SW480 (cell line): ENCODE measurements at places on chromosomes 13 and 19.

- DNase-seq: peak; percentile 46
Observed at GRCh38 chr19:12834976-12835757, 788 bp upstream of the RTBDN start.

DNA sequence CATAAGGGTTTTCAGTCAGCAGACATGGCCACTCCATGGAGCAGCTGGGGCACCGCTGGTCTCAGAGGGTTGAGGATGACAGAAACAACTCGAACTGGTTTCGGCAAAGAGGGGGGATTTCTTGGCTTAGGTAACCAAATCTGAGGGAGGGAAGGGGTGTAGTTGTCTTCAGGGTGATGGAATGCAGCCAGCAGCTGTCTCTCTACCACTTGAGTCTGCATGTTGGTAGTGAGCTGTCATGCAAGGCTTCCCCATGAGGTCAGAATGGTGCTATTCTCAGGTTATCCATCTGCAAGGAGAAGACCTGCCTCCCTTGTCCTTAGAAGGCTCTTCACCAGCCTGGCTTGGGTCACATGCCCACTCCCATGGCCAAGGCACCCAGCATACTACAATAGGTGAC lies 55.6 kb upstream of the PEG3 start:
- DNase-seq: no peak

GRCh38 chr19:14141041-14141440 lies 4.7 kb upstream of the ASF1B start:
- no peak for DNase-seq

DNA sequence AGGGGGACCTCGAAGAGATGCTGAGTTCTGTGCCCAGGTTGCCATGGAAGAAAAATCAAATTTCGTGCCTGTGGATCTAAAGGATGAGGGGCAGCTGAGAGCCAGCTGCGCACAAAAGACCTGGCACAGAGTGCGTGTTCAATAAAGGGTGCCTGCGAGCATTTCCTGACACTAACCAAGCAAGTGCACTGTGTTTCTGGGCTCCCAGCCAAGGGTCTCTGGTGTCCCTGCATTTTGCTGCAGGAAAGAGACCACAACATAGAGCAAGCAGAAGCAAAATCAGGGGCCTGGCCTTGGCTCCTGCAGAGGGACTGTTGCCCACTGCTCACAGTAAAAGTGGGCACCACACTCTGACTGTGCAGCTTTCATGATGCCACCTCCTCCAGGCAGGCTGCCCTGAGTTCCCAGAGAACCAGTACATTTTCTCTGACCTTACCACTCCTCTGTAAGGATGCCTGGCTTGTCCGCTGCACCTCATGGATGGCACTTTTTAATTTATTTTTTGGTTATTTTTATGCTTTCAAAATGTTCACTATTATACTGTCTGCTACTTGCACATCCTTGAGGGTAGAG lies 70.8 kb upstream of the GPR12 start:
- no peak for DNase-seq

- peak; percentile 67 for DNase-seq
Observed at GRCh38 chr19:28468701-28469459, 744.1 kb downstream of the UQCRFS1 start.

DNA sequence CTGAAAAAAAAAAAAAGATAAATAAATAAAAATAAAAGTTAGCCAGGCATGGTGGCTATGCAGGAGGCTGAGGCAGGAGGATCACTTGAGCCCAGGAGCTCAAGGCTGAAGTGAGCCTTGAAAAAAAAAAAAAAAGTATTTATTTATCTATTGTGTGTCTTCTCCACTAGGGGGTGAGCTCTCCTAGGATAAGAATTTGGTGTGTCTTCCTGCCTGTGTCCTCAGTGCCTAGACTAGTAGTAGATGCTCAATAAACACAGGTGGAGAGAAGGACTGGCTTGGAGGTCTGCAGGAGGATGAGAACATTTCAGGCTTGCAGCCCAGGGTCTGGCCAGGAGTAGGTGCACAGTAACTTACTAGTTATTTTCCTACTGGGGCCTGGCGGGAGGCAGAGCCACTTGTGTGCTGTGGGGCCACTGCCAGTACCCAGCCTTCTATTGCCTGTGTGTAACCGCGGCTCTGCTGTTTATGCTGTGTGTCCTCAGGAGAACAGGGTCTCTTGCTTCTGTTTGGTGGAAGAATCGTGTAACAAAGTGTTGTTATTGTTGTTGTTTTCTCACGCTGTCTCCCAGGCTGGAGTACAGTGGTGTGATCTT lies 5.4 kb downstream of the LMTK3 start:
- DNase-seq: peak; percentile 76

DNA sequence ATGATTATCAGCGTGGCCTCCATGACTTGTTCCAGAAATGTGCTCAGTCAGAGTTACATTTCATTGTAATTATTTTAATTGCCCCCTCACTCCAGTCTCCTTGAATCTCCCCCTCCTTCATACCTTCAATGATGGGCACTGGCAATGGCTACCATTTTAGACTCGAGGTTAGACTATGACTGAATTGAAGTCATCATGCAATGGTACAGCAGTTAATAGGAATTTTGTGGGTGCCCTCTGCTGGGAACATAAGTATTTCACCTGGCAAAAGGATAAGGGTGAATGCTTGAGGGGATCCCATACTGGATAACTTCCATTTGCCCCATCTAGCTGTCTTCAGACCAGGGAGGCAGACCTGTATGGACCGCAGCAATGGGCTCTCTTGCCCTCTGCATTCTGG lies 32.2 kb upstream of the USP12 start:
- DNase-seq: peak; percentile 46

DNA sequence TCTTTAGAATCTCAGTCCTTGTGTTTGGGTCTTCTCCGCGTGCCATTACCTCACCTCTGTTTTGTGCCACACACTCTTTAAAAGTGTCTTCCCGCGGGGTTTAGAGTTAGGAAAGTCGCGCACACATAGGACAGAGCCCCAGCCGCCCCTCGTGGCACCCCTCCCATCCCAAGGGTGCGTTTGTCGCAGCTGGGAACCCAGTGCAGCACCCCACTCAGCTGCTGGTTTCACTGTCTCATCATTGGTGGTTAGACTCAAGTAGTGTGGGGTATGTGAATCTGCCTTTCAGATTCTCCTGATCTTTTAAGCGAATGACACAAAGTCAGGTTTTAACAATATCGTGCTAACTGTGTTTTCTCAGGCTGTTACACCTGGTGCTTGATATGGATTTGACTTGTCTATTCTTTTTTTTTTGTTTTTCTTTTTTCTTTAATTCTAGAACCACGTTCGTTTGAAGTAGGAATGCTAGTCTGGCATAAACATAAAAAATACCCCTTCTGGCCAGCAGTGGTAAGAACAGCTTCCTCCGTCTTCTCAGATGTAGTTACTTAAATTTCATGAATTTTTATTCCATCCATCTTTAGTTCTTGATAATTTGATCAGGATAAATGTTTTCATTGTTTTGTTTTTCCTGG lies 19.5 kb upstream of the NDUFS7 start:
- DNase-seq: no peak

GRCh38 chr19:13600091-13600490 lies 93.8 kb upstream of the CACNA1A start:
- DNase-seq: no peak

DNA sequence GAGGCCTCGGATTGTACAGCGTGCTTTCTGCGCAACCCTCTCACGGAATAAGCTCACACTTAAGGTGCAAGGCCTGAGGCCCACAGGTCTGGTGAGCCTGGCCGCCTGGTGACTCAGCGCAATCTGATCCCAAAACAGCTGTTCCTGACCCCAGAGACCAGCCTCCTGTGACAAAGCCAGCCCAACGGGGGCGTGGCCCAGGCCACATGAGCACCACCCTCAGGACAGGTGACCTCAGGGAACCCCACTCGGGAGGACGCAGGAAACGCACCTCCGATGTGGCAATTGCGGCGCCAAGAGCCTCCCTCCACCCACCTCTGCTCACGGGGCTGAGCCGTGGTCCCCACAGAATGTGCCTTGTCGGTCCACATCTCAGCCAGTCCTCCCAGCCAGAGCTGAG lies 26.4 kb downstream of the GRTP1 start:
- DNase-seq: no peak
